Small intestine (tissue), 16 donors: ENCODE measurements at places on chromosomes 6 and 20.

GRCh38 chr6:43673444-43674084 is 14.0 kb downstream of the MRPS18A start:
- DNase-seq: no peak

- DNase-seq: no peak
Observed at GRCh38 chr6:37579444-37580067, 79.9 kb upstream of the CCDC167 start.

- DNase-seq: no peak
Observed at GRCh38 chr6:98470821-98471220, 363.6 kb upstream of the POU3F2 start.

- DNase-seq: no peak
Observed at GRCh38 chr6:51429017-51429712, 610.5 kb downstream of the TFAP2B start.

DNA sequence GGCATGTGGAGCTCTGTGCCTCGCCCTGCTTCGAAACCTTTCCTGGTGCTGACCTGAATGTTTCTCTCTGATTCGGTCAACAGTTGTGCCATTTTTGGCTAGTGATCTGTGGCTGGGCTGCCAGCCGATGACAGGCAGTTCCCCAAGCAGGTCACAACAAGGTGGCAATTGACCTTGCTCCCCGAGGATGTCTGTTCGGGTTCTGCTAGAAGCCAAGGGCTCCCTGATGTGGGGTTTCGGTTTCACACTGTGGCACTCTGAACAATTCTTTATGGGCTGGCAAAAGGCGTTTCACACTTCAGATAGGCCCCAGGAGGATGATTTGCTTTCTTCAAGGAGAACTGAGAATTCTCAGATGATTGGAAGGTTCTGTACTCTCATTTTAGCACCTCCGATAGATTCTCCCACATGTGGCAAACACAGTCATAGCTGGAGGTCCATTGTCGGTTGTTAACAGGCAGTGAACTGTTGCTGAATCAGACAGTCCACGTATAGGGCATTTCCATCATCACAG is 135.6 kb downstream of the SLC24A3 start:
- DNase-seq: no peak
